ENCODE measurements at places on chromosomes 6 and 20. TPM values are rescaled to one million over a fixed set of nuclear protein-coding genes. Genes with fewer than 3 reads are reported as not detected.

The ADTRP gene
- polyA plus RNA-seq: 7.7 TPM

The PI16 gene
- polyA plus RNA-seq: 2.2 TPM

The GGTLC1 gene
- polyA plus RNA-seq: not detected

The ZNF334 gene
- polyA plus RNA-seq: 9.3 TPM

The MUC22 gene
- 0.02 TPM for polyA plus RNA-seq

The SLC9A8 gene
- 14.1 TPM for polyA plus RNA-seq

The MLN gene
- polyA plus RNA-seq: 8.7 TPM
